ENCODE measurements at places on chromosomes 3 and 15.

GRCh38 chr3:52774901-52775864, 2.2 kb upstream of the ITIH1 start:
- no peak for DNase-seq

DNA sequence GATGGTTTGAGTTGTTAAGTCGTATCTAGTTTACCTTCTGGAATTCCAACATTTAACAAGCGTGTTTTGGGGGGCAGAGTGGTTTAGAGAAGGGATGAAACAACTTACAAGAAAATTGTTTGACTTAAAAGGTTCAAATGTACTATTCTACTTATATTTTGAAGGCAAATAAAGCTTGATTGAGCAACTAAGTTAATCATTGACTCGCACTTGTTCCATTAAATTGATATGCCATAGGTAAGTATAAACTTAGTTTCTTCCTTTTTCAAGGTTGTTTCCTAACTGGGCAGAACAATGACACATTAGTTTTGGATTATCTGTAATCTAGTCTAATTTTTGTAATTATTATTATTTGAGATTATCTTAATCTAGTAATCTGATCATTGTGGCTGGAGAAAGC, 48.3 kb upstream of the CPNE4 start:
- DNase-seq = no peak

DNA sequence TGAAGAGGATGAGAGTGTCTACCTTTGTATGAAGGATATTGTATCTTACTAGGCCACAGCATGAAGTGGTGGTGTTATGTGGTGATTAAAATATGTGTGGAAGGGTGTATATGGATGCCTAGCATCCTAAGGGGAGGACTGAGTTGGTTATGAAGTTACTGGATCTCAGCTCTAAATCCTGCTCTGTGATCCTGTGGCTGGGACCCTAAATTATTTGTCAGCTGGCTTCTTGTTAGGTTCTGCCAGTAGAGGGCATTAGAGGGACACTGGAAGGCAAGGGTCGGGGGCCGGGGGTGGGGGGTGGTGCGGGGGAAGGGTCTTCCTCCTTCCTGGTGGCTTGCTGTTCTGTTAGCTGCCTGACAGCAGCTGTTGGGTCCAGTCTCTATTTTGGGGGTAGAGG, 34.9 kb downstream of the MORF4L1 start:
- no peak for DNase-seq

- DNase-seq = no peak
Observed at GRCh38 chr3:54861248-54862067, 66.4 kb downstream of the LRTM1 start.

DNA sequence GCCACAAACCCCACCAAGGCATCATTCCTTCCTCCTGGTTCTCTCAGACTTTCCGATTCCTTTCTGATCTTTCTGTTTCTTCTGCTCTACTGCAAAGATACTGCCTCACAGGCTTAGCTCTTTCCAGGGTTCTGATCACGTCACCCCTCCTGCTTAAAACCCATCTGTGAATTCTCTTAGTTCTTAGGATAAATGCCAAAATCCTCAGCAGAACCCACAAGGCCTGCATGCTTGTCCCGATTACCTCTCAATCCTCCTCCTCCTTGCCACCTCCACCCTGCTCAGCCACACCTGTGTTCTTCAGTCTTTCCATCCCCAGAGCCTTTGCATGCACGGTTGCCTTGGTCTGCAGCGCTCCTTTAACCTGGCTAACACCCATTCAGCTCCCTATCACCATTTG, 84.0 kb downstream of the SRGAP3 start:
- DNase-seq = no peak

DNA sequence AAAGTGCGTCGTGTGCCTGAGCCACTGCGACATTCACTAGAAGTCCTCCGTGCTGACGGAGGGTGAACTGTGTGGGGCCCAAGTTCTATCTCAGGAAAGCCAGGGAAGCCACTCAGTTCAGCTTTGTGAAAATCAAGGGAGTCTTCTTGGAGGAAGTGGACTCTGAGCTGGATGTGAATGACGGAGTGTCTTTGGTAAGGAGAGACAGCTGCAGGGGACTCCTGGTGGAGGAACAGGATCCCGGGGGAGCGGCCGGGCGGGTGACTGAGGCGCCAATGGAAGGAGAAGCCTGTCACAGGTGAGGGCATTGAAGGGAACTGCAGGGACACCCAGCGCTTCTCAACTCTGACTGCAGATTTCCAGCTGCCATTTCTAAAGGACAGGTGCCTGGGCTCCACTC, 75.6 kb downstream of the APBA2 start:
- DNase-seq = no peak

DNA sequence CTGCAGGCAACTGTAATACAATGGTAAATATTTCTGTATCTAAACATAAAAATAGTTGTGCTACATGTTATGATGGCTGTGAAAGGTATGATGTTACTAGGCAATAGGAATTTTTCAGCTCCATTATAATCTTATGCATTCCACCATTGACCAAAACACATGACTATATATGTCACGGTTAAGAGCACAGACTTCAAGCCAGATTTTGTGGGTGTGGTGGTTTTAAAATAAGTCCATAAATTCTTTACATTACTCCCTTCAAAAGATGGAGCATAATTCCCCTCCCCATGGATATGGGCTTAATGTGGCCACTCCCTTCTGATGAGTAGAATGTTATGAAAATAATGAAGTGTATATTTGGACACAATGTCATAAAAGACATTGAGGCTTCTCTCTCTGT, 88.4 kb upstream of the TBC1D5 start:
- DNase-seq = no peak

DNA sequence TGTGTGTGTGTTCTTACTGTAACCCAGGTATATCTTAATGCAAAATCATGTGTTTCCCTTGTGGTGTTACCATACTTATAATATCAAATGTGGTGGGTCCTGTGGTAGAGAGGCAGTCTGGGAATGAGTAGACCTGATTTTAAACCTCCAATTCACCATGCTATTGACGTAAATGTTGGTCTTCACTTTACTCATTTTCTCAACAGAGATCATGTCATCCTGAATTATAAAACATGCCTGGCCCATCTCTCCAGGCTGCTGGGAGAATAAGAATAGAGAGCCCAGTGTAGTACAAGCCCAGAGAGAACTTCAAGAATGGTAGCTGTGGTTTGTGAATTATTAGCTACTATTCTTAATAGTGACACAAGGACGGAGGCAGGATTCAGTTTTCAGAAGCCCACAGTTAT, 88.1 kb downstream of the MBNL1 start:
- DNase-seq = no peak

DNA sequence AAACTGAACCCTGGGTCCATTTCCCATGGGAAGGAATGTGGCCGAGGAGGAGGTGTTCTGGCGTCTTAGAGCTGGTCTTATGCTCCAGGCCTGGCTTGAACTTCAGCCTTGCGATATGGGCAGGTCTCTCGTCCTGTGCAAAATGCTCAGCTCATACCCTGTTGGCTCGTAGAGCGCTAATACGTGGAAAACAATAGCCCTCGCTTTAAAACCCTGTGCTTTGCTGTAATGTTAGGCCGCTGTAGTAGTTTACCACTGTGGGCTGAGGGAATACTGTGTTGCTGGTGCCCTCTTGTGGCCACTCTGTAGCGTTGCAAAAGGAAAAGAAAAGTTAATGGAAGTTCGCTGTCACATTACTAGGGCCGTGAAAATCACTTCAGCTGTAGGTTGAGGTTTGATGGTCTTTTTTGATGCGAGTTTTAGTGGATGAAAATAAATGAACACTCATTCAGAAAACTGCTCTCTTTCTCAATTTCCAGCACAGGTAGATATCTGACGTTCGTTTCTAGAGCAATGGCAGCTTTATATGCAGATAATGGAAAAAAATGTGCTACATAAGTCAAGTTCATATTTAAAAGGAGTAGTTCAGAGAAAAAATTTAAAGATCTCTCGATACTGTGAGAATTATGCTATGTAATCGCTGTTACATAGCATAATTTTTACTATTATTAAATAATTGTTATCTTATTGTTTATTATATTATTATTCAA, 92.9 kb downstream of the MCTP2 start:
- peak; percentile 50 for DNase-seq

GRCh38 chr3:113436809-113437208, 4.5 kb downstream of the CFAP44 start:
- no peak for DNase-seq

DNA sequence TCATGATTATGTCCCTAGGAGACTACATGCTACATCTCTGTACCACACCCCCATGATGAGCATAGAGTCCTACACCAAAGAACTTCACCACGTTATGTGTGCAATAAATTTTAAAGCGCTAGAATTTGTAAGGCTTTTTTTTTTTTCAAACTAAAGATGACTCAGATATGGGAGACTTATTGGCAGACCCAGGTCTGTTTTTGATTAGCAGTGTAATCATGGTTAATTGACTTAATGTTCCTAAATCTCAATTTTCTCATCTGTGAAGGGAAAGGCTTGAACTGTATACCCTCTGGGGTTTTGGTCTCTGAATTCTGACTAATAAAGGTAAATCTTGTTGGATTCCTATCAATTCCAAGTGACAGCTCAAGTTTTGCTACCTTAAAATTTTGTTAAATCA, 26.4 kb downstream of the ABI3BP start:
- DNase-seq = no peak

GRCh38 chr15:22895465-22896190, 57.2 kb downstream of the NIPA2 start:
- DNase-seq = no peak

DNA sequence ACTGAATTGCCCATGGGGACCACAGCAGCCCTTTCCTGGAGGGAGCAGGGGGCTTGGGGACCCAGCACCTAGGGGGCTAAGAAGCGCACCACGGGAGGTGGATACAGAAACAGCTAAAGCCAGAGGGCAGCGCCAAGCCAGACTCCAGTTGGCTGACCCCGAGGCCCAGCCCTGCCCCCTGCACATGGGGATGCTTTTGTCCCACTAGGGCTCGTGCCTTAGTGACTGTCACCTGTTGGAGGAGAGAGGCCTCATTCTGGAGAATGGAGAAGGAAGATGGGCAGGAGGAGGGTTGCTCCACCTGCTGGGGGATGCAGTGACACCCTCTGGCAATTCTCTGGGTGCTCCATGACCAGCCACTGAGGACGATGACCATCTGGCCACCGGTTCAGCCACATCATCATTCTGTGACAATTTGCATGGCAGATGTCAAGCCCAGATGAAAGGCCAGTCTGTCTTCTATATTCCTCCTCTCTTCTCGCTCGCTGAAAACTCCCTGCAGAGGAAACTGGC, 167.8 kb upstream of the TLE3 start:
- no peak for DNase-seq

DNA sequence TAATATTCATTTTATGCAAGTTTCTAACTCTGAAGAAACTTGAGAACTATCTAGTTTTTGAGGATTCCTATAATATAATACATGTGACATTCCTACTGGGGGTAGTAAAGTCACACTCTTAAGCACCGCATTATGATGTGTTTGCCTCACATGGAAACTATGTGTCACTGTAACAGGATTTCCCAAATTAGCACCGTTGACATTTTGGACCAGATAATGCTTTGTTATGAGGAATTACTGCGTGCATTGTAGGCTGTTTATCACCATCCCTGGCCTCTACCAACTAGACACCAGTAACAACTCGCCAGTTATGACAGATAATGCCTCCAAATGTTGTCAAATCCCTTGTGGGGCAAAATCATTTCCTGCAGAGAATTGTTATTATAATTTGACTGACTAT, 267.8 kb downstream of the RAP2B start:
- no peak for DNase-seq

- DNase-seq = no peak
Observed at GRCh38 chr3:30638685-30639412, 32.4 kb downstream of the TGFBR2 start.

GRCh38 chr3:48404440-48405342, 25.2 kb downstream of the PLXNB1 start:
- no peak for DNase-seq

GRCh38 chr3:132117642-132118041, 82.8 kb upstream of the CPNE4 start:
- DNase-seq = no peak

DNA sequence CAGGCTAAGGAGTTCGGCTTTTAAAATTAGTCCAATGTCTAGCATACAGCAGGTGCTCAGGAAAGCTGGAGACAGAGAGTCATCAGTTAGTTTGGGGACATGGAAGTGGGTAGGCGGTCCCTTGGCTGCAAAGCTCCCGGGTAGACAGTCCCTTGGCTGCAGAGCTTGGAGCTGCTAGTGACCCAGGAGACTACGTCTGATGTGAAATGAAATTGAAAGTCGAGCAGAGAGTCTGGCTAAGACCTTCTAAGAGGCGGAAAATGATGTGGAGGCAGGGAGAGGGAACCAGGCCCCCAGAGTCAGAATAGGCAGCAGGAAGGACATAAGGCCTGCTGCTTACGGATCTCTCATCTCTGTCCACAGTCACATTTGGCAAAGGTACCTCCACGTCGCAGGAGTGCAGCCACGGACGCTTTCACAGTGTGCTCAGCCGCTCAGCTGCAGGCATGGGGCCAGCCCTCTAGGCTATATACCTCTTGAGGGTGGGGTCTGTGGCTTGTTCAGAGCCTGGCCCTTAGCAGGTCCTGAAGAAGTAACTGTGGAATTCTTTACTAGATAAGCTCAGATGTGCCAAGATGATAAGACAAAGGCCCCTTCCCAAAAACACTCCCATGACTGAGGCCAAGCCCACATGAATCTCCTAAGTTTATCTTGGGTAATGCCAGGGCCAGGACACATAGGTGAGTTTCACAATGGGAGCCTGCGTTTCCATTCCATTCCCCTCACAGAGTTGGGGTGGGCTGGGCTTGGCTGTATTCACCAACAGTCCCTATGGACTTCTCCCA, 131.7 kb downstream of the XXYLT1 start:
- DNase-seq = peak; percentile 44

DNA sequence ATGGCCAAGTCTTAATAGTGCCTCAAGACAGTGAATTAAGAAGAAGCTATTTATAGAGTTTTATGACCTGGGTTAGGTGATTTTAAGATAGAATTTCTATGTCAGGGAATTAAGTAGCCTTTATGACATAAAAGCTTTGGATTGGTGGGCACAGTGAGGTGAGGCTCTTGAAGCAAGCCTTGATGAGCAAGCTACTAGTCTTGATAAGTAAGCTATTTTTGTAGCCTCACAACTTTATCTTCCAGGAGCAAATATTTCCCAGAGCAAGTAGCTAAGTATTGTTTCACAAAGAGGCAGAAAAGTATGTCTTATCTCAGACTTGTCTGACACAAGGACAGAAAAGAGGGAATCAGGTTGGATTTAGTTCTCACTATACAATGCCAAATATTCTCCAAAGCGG, 491.7 kb upstream of the RASGRP1 start:
- DNase-seq = no peak

DNA sequence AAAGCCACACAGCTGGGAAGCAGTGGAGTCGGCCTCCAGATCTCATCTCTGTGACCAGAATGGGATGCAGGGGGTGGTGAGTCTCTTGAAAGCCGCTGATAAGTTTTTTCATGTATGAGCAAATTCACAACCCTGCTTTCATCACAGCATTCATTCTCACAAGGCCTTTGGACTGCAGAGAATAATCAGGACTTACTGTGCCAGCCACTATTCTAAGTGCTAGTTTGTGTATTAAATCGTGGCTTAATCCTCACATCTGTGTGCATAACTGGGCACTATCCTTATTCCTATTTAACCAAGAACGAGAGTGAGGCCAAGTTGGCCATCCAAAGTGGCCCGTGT, 64.2 kb upstream of the POLG start:
- DNase-seq = no peak

- no peak for DNase-seq
Observed at GRCh38 chr3:123432832-123433523, 15.9 kb downstream of the ADCY5 start.

GRCh38 chr3:106068381-106068780, 199.6 kb upstream of the CBLB start:
- no peak for DNase-seq

Measured in GM19239 (cell line).